Ovary (tissue), 10 donors: ENCODE measurements at places on chromosomes 13 and 19. TPM values are rescaled to one million over a fixed set of nuclear protein-coding genes. Genes with fewer than 3 reads are reported as not detected.

The SPIB gene
- total RNA-seq, result not detected

The IGSF23 gene
- not detected for total RNA-seq

GRCh38 chr19:38361633-38362075 lies 12.7 kb upstream of the PSMD8 start:
- peak overlapping the region; percentile 14 for H3K4me3 ChIP-seq
- peak; percentile 36 for DNase-seq
- H3K27me3 ChIP-seq, result no peaks in the 10 kb centered on the region
- H3K4me1 ChIP-seq, result peaks cover 3% of the 10 kb centered on the region
- H3K36me3 ChIP-seq, result no peaks in the 10 kb centered on the region

The ARL11 gene
- total RNA-seq, result 0.28 TPM

The REXO1 gene
- total RNA-seq, result 46.7 TPM

DNA sequence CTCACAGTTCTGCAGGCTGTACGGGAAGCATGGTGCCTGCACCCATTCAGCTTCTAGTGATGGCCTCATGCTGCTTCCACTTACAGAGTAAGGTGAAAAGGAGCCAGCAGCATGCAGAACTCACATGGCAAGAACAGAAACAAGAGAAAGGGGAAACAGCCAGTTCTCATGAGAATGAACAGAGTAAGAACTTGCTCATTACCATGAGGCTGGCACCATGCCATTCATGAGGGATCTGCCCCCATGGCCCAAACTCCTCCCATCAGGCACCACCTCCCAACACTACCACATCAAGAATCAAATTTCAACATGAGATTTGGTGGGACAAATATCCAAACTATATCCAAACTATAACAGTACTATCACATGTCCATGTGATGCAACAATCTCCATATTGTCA lies 72.1 kb downstream of the KATNAL1 start:
- no peaks in the 10 kb centered on the region for H3K4me1 ChIP-seq
- no peaks in the 10 kb centered on the region for H3K27me3 ChIP-seq
- no peak for DNase-seq
- H3K36me3 ChIP-seq, result no peaks in the 10 kb centered on the region
- no peak overlapping the region for H3K4me3 ChIP-seq

The KLK3 gene
- not detected for total RNA-seq

DNA sequence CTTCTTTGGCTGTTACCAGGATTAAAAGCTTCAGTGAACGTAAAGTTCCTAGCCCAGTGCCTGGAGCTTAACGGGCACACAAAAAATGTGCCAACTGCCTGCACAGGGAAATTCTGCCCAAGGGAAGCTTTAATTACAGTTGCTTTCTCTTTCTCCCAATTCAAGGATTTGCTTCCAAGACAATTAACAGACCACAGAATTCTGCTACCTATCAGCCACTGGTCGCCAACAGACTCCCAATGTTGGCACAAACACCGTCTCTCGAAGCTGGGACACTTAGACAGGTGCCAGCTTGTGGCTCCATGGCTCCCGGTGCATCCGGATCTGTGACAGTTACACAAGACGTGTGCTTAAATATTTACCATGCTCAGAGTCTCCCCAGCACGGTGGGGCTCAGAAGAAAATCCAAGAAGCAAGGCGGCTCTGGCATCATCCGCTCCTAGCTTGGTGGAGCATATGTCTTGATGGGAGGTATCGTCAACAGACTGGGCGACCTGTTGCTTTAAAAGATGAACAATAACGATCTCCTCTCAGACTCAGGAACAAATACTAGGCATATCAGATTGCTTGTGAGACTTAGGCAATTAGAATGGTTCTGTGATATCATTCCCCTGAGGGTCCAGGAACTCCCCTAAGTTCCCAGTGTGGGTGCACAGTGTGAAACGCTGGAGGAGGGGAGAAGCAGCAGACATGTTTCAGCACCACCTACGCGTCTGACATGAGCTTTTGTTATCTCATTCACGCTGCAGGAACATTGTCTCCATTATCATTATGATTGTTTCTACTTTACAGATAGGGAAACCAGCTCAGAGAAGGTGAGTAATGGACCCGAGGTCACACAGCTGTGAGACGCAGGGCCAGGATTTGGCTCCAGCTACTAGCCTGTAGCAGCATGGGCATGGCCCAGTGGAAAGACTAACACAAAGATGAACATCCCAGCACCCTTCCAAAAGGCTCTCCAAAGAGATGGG lies 61.6 kb downstream of the ALOX5AP start:
- no peak overlapping the region for H3K27ac ChIP-seq
- H3K27me3 ChIP-seq, result no peaks in the 10 kb centered on the region
- H3K36me3 ChIP-seq, result no peaks in the 10 kb centered on the region
- H3K4me3 ChIP-seq, result no peak overlapping the region
- no peak for DNase-seq
- H3K4me1 ChIP-seq, result peaks cover 4% of the 10 kb centered on the region

- H3K4me1 ChIP-seq, result no peaks in the 10 kb centered on the region
- H3K27ac ChIP-seq, result no peak overlapping the region
- H3K36me3 ChIP-seq, result no peaks in the 10 kb centered on the region
- no peak for DNase-seq
- H3K4me3 ChIP-seq, result no peak overlapping the region
These were observed 28.6 kb upstream of the TCF3 start for GRCh38 chr19:1680976-1681375.

The CEACAM16 gene
- not detected for total RNA-seq

DNA sequence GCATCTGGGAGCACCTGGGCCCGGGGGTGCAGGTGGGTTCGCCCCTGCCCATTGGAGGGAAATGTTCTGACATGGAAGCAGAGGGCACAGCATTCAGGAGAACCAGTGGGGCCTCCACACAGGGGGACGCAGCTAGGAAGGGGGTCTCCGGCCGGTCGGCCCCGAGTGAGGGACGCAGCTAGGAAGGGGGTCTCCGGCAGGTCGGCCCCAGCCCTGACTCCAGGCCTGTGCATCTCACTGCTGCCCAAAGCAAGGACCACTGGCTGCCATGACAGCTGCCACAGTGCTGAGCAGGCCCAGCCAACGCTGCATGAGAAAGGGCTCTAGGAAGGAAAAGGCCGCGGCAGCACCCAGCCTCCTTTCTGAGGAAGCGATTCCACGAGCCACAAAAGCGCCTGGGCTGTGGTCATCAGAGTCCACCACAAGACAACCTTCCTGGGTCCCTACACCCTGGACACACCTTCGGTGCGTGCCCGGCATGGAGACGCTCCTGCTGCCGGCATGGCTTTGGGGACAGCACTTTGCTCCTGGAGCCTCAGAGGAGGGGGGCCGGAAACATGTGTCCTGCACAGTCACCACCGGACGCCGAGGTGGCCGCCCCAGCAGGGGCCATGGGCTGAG lies 9.7 kb downstream of the RASA3 start:
- no peaks in the 10 kb centered on the region for H3K27me3 ChIP-seq
- DNase-seq, result peak; percentile 14
- H3K4me3 ChIP-seq, result no peak overlapping the region
- H3K27ac ChIP-seq, result no peak overlapping the region
- no peaks in the 10 kb centered on the region for H3K36me3 ChIP-seq
- H3K4me1 ChIP-seq, result peaks cover 2% of the 10 kb centered on the region

The IRGC gene
- total RNA-seq, result not detected

DNA sequence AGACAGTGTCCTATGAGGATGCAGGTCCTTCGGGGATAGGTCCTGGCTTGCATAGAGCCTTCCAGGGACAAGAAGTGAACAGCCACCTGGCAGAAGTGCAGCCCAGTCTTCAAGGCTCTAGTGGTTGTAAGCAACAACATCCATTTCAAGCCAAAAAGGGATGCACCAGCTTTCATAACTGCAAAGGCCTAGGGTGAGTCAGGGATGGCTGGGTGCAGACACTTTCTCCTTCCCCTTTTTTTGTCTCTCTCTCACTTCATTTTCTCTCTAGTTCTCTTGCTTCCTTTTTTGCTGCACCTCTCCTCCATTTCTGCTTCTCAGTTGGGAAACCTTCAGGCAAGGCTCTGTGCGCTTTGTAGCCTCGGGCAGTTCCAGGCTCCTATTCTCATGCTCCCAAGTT lies 196.2 kb upstream of the ZNF536 start:
- no peaks in the 10 kb centered on the region for H3K36me3 ChIP-seq
- H3K27ac ChIP-seq, result no peak overlapping the region
- no peaks in the 10 kb centered on the region for H3K27me3 ChIP-seq
- DNase-seq, result no peak
- no peaks in the 10 kb centered on the region for H3K4me1 ChIP-seq
- H3K4me3 ChIP-seq, result no peak overlapping the region

DNA sequence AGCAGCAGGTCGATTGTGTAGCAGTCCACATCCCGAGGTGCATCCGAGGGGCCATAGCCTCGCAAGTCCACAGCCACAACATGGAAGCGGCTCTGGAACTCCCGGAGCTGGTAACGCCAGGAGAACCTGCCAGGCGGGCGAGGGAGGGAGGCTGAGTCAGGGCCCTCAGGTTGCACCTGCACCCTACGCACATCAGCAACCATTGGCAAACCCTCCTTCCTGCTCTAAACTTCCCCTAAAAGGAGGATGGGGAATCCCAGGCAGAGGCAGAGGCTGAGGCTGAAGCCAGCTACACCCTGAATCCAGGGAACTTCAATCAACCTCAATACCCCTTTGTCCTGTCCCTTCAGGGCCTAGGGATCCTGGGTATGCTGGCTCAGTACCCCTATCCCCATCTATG lies 977 bp downstream of the EPHX3 start:
- peaks cover 5% of the 10 kb centered on the region for H3K27me3 ChIP-seq
- no peak for DNase-seq
- no peak overlapping the region for H3K27ac ChIP-seq
- H3K36me3 ChIP-seq, result no peaks in the 10 kb centered on the region

DNA sequence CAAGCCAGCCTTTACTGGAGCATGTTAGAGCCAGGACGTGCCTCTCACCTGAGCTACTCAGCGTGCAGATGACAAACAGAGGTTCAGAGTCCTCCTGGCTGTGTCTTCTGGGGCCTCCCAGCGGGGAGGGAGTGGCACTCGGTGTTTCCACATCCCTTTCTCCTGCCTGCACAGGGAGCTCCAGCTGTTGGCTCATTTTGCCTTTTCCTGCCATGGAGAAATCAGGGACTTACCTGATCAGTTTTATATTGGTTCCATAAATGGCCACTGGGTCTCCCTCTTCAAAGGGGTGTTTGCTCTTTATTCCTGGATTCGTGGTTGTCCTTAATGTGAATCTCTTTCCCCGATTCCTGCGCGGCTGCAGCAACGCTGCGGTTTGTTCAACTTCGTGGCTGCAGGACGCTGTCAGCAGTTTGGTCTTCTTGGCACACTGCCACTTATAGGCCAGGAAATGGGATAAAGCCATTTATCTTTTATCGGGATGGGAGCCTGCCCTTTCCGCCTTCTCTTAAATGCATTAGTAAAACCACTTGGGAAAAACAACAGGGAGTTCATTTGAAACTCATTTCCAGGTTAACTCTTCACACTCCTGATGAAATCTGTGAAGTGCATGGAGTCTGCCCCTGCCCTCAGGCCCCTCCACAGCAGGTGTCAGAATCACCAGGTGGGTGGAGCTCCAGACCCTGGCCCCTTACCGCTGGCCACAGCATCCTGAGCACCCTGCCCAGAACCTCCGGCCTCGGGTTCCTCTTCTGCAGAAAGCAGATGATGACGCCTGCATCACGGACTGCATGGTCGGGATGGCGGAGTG lies 39.8 kb upstream of the MCF2L start:
- H3K4me1 ChIP-seq, result no peaks in the 10 kb centered on the region
- no peak overlapping the region for H3K4me3 ChIP-seq
- H3K36me3 ChIP-seq, result no peaks in the 10 kb centered on the region
- no peaks in the 10 kb centered on the region for H3K27me3 ChIP-seq
- peak; percentile 30 for DNase-seq
- H3K27ac ChIP-seq, result no peak overlapping the region

GRCh38 chr13:32390048-32390447 lies 37.9 kb downstream of the N4BP2L1 start:
- H3K27me3 ChIP-seq, result no peaks in the 10 kb centered on the region
- H3K4me1 ChIP-seq, result no peaks in the 10 kb centered on the region
- no peak overlapping the region for H3K27ac ChIP-seq
- no peaks in the 10 kb centered on the region for H3K36me3 ChIP-seq
- H3K4me3 ChIP-seq, result no peak overlapping the region

DNA sequence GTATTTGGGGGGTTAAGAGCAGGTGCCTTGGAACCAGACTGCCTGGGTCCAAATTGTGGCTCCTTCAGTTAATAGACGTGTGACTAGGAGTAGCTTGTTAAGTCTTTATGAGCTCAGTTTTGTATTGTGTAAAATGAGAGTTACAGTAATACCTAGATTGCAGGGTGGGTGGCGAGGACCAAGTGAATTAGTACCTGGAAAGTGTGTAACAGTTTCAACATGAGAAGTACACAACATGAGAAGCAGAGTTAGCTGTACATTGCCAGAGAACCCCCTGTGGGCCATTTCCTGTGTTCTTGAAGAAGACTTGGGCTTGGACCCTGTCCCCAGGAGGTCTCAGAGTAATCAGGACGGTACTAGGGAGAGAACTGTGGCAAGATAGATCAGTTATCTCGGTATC lies 36.8 kb downstream of the PPP2R1A start:
- H3K27me3 ChIP-seq, result no peaks in the 10 kb centered on the region
- no peaks in the 10 kb centered on the region for H3K36me3 ChIP-seq
- DNase-seq, result no peak
- no peak overlapping the region for H3K4me3 ChIP-seq
- no peak overlapping the region for H3K27ac ChIP-seq

DNA sequence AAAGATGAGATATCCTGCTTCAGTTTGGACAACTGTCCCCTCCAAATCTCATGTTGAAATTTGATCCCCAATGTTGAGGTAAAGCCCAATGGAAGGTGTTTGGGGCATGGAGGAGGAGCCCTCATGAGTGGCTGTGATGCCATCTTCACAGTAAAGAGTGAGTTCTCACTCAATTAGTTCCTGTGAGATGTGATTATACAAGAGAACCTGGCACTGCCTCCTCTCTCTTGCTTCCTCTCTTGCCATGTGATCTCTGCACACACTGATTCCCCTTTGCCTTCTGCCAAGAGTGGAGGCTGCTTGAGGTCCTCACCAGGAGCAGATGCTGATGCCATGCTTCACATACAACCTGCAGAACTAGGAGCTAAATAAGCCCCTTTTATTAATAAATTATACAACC lies 86.9 kb downstream of the HSPH1 start:
- no peak for DNase-seq
- no peaks in the 10 kb centered on the region for H3K4me1 ChIP-seq
- H3K27me3 ChIP-seq, result no peaks in the 10 kb centered on the region
- no peaks in the 10 kb centered on the region for H3K36me3 ChIP-seq
- no peak overlapping the region for H3K4me3 ChIP-seq
- H3K27ac ChIP-seq, result no peak overlapping the region

The TEX29 gene
- total RNA-seq, result not detected

The NHLRC3 gene
- total RNA-seq, result 21.5 TPM

DNA sequence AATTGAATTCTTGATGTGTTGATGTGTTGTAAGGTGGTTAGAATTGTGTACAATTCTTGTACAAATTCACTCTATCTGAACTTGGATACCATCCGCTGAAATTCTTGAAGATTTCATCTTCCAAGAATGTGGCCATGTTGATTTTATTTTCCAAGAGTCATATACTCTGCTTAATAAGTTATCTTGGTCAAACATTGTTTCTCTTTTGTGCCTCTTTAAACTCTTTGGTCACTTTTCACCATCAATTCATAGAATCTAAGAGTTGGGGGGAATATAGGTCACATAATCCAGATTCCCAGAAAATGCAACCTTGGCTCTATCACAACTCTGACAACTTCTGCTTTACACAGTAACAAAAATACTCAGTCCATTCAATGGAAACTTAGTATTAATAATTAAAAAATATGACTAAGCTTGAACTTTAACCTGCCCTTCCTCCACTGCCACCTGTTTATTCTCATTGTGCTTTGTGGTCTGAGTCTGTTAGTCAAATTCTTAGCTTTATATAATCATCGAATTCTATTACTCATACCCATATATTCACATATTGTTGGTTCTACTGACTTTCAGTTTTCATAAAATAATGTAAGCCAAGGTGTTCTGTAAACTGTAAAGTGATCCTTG lies 373.2 kb downstream of the LMO7 start:
- no peak overlapping the region for H3K4me3 ChIP-seq
- no peaks in the 10 kb centered on the region for H3K27me3 ChIP-seq
- DNase-seq, result no peak
- no peaks in the 10 kb centered on the region for H3K36me3 ChIP-seq
